ENCODE measurements at places on chromosomes 1 and 21.

GRCh38 chr21:34029743-34030528 lies 43.4 kb upstream of the MRPS6 start:
- peak; percentile 41 for DNase-seq

GRCh38 chr1:213366141-213366831 lies 315.2 kb downstream of the RPS6KC1 start:
- DNase-seq: no peak

DNA sequence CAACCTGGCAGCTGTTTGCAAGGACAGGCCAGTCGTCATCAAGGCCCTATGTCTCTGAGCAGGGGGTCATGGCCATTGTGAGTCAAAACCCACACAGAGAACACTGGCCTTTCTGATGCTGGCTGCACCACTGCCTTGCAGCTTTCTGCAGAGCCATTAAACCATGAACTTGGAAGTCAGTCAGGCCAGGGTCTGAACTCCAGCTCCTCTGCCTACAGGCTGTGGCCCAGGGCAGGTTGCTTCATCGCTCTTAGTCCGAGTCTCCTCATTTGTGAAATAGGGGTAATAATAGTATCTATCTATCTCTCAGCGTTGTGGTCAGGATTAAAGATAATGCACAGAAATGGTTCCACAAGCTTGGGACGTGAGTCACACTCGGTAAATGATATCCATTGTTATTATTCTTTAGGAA lies 35.8 kb upstream of the HIVEP3 start:
- no peak for DNase-seq

DNA sequence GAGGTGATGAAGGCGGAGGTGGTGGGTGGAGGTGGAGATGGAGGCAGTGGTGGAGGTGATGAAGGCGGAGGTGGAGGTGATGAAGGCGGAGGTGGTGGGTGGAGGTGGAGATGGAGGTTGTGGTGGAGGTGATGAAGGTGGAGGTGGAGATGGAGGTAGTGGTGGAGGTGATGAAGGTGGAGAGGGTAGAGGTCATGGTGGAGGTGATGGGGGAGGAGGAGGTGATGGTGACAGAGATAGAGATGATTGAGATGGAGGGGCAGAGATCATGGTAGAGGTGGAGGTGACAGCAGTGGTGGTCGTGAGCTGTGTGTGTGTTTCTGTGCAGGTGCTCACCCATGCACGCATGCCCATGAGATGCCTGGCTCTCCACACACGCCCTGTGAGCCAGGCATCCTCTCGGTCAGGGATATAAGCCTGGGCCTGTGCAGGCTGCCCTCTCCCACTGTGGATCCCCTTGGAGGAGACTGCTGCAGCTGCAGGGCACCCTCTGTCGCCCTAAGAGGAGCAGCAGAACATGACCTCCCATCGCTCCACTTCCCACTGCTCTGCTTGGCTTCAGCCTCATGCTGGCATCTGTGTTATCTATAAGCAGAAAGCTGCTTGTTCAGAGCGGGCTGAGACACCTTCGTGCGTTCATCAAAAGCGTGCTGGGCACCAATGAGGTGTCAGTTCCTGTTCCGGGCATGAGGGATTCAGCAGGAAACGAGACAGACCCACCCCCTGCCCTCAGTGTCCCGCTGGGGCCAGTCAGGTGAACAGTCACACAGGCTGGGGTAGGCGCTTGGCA lies 20.5 kb upstream of the NPHP4 start:
- no peak for DNase-seq

DNA sequence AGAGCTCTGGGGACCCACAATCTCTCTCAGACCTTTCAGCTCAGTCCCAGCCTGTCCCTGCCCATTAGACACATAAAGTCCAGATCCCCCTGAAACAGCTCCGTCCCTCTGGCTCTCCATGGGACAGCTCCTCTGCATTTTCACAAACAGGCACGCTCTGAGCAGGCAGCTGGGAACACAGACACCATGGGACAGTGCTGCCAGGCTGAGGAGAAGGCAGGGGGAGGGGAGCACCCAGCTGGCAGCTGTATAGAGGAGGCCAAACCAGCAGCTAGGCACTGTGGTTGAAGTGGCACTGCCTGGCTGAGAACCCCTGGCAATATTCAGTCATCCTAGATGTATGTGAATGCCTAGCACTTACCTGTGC lies 2.0 kb downstream of the TMEM63A start:
- no peak for DNase-seq

GRCh38 chr1:71634159-71634558 lies 553.3 kb upstream of the ZRANB2 start:
- DNase-seq: no peak

DNA sequence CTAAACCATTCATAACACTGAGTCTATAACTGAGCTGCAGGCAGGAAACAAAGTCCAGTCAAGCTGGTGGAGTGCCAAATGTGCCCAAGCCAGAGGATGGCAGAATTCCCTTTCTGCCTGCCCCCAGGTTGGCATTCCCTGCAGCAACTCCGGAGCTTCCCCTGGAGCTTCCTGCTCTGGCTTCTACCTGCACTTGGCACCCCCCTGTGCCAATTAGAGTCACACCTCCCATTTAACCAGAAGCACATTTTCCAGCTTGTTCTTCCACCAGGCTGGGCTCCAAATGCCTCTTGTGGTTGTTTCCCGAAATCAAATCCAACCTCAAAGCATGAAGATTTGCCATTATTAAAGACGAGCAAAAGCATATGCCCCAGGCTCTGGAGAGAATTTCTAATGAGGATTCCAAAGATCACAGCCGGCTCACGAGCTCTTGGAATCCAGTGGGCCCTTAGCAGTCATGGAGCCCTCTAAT lies 294.5 kb downstream of the RRAGC start:
- DNase-seq: no peak

GRCh38 chr1:71049951-71050598 lies 2.5 kb upstream of the PTGER3 start:
- DNase-seq: peak; percentile 73

DNA sequence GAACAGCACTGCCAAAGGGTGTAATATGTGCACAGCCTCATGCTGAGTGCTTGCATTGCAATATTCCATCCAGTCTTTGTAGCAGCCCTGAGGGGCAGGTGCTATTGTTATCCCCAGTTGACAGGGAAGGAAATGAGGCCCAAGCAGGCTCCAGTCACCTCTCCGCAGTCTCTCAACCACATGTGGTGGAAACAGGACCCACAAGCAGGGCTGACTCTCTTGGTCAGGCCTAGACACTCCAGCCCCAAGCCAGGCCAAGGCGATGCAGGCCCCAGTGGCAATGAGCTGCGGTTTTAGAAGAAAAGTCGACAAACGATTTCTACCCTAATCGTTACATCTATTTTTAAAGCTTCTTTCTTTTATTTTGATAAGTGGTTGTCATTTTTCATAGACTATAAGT lies 52.6 kb upstream of the GADD45A start:
- no peak for DNase-seq

GRCh38 chr21:46347791-46348381 lies 23.9 kb downstream of the PCNT start:
- no peak for DNase-seq

DNA sequence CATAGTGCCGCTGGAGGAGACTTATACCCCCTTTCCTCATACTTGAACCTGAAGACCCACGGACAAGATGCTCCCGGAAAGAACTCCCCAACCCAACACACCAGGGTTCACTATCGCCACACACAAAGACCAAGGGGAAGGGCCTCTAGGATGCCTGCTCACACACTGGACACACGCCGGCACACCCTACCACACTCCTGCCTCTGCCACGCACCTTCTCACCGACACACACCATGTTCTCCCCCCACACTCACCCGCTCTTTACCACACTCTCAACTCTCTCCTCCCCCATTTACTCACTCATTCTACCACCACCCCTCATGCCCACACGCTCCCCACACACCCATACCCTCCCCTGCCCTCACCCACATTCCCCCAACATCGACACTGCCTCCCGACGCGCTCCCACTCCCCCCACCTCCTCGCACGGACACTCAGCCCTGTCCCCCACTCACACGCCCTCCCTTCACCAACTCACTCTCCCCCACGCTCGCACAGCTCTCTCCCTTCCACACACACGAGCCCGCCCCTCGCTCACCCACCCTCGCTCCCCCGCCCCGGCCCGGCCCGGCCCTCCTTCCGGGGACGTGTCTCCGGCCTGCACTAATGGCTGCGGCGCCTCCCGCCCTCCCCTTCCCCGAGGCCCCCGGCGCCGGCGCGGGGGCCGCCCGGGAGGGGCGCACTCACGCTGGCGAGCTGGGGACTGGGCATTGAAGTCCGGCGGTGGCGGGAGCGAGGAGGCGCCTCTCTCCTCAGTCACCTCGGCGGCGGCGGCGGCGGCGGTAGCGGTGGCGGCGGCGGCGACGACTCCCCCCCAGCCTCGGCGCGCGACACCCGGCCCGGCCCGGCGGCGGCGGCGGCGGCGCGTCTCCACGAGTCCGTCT lies 626 bp downstream of the PTP4A2 start:
- DNase-seq: peak; percentile 68

GRCh38 chr1:69221524-69221923 lies 346.2 kb upstream of the LRRC7 start:
- DNase-seq: peak; percentile 61

DNA sequence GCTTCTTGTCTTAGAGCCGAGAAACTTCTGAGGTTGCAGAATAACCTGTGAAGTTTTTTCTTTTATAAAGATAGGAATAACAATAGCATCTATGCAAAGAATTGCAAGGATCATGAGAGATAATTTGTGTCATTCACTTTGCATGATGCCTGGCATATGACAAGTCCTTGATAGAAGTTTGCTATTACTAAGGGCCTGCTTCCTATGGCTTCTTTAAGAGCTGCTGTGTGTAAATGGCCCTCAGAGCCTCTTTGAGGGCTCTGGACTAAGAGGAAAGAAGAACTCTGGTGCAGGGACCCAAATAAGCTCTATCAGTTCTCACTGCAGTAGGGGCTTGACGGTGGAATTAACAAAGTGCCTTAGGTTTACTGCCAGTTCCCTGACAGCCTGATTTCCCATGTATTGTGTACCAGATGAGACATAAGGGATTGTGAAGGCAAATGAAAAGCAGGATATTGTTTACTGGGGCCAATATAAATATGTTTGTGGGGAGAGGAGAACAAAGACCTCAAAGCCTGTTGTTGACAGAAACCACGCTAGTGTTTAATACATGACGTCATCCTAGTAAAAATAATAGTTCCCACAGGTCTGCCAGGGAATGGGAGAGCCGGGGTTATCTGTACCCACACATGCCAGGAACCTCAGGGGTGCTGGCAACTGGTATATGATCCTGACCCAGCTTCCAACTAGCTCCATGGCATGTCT lies 131.2 kb upstream of the UBE2U start:
- no peak for DNase-seq

DNA sequence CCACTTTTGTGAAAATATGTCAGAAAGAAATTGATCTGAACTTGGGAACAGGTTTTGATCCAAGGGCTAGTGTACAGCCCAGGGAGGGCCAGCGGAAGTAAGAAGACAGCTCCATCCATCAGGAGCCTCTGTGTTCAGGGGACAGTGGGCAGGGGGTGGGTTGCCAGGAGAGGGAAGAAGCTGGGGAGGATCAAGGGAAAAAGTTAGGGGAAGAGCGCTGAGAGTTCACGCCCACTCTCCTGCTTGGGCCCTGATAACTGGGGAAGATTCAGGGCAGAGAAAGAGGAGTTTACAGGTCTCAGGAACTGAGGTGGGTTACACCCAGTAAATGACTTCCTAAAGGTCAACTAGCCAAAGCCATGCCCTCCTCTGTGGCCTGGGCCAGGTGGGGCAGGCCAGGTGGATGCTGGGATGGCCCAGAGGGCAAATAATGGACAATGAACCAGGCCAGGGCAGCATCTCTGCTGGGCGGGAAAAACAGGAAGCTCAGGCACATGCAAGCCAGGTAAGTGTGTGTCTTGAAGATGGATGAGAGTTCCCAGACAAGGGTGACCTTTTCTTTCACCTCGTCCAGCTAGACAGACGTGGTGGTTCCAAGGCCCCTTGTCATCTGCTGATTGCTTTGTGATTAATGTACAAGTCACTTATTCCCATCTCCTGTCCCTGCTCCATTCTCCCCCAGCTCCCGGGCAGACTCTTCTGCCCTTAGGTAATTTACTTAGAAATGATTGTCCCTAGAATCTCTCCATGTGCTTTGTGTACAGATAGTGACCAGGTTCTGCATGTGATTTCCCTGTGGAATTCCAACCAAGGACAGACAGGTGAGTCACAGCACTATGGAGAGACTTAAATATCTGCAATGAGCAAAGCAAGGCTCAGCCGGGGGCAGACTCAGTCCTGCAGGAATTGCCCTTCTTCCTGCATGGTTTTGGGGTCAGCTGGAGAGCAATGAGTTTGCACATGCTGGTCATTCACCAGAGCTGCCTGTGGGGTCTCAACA lies 57.0 kb downstream of the MDM4 start:
- DNase-seq: no peak

DNA sequence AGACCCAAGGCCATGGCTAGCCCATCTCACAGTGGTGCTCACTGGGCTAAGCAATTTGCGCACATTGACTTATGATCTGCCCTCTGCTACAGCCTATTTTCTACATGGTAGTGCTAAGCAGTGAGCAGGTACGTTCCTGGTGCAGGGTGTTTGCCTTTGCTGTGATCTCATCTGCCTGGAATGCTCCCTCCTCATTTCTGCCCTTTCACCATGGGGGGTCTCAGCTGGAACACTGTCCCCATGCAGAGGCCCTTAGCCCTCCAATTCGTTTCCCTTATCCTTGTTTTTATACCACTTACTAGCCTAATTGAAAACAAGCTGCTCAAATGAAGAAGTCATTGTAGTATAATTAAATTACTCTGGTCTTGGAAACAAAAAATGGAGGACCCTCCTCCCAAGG lies 2.0 kb upstream of the B3GALT5 start:
- no peak for DNase-seq

DNA sequence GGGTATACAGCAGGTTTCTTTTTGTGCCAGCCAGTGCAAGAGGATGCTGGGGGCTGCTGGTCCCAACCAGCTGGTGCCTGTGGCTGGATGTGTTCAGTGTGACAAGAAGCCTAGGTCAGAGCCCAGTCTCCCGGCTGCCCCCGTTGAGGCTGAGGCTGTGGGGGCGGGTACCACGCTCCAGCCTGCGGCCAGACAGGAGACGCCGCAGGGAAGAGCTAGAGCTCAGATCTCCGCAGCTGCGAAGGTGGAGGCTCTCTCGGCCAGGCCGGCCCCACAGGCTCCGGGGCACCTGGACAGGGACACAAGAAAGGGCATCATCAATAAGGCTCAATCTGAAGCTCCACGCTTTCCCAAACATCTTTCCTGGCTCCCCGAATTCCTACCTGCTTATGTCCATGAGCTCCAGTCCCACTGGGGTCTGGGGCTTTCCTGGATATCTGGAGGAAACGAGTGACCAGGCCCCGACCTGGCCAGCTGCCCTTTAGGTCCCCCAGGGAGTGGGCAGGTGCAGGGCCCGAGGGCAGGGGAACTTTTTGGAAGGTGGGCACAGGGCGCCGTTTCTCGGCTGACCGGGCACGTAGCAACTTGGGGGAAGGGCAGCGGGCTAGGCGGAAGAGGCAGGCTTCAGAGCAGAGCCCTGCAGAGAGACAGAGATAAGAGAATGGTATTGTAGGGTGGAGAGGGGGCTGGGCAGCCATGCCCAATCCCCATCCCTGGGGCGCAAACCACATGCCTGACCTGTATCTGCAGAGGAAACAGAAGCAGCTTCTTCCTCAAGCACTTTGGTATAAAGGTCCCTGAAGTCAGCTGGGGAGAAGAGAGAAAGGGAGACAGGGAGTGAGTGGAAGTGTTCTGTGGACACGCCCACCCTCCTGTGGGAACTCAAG lies 7.4 kb downstream of the ENTREP3 start:
- no peak for DNase-seq
